ENCODE measurements at places on chromosomes 1 and 21.

DNA sequence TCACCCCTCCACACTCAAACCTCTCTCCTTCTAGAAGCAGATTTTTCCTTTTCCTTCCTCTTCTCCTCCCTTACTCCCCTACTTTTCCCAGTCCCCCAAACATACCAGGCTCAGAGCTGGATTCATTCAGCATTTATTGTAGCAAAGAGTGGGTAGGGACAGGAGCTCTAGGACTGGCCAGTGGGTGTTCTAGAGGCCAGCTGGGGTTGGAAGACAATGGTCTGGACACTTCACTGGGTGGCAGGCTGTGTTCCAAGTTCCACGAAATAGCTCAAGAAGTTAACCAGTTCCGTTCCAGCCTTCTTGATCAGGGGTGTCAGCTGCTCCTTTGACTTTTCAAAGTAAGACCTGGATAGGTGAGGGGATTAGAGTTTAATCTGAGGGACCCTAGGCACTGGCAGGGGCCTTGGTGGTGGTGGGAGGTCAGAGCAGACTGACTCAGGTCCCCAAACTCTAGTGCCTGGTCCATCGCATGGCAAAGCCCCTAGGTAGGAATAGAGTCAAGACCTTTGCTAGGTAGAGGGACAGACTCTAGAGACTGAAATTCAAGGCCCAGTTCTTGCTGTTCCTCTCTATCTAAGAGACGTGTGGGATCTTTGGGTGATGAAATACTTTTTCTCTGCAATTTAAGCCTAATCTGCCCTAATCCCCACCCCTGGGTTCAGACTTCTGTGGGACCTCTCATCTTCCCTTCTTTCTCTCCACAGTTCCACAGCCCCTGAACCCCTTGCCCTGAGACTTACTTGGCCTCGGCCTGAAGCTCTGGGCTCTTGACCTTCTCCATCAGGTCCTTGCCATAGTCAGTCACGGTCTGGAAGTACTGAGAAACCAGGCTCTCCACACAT lies 1.0 kb downstream of the APOA2 start:
- DNase-seq: no peak

- DNase-seq: no peak
These were observed 2.7 kb downstream of the AK4 start for GRCh38 chr1:65150583-65151263.

DNA sequence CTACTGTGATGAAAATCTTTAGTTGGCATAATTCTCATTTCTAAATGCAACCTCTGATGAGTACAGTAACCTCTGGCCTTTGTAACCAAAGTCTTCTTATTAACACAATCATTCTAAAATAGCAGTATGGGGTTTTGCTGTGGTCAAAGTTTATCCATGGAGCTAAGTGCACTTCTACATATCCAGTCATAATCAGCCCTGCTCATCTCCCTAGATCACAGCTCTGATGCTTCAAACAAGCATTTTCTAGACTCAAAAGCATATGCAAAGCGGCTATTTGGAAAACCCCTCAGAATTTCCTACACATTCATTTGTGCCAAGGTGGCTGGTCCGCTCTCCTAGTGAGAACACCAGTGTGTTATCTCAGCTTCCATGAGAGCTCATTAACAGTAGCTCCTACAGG lies 418.6 kb downstream of the MRPL39 start:
- no peak for DNase-seq

DNA sequence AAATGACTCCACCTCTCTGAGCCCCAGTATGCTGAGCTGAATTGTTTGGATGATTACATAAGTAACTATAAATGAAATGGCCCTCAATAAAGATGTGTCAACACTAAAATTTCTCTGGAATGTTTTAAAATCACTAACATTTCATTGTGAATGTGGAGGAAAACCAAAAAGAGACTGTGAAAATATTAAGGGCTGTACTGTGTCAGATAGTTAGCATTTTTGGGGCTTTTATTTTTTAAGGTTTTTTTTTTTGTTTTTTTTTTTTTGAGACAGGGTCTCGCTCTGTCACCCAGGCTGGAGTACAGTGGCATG lies 6.3 kb downstream of the MYOC start:
- DNase-seq: no peak

GRCh38 chr21:14842601-14843000 lies 222.2 kb downstream of the NRIP1 start:
- no peak for DNase-seq

GRCh38 chr1:85465099-85465785 lies at the start of gene DDAH1:
Gene DDAH1, minus strand, starts transcription at chr1:85465159. Its CDS starts 114 bp downstream, at chr1:85465045.
- peak; percentile 79 for DNase-seq

DNA sequence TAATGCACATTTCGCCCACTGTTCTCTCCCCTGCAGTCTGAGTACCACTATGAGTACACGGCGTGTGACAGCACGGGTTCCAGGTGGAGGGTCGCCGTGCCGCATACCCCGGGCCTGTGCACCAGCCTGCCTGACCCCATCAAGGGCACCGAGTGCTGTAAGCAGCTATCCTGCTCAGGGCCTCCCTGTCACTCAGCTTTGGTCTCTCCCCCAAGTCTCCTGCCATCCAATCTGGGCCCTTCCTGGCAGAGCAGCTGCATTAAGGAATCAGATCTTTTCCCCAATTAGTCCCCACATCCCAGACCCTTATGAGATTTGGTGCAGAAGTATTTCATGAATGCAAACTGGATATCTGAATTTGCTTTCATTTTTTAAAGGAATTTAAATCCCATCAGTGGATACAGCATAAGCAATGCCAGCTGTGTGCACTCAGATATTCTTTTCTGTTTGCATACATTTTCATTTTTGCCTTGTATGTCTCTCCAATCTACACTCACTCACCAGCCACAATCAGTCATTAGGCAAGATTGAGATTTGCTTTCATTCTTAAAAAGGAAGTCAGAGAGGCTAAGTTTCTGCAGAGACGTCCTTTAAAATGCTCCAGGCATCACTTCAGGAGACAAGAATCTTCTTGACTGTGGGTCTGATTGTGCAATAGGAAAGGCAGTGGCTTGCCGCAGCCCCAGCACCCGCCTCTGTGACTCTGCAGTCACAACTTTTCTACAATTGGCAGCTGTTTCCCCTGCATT lies 48.1 kb downstream of the ELAPOR1 start:
- no peak for DNase-seq

DNA sequence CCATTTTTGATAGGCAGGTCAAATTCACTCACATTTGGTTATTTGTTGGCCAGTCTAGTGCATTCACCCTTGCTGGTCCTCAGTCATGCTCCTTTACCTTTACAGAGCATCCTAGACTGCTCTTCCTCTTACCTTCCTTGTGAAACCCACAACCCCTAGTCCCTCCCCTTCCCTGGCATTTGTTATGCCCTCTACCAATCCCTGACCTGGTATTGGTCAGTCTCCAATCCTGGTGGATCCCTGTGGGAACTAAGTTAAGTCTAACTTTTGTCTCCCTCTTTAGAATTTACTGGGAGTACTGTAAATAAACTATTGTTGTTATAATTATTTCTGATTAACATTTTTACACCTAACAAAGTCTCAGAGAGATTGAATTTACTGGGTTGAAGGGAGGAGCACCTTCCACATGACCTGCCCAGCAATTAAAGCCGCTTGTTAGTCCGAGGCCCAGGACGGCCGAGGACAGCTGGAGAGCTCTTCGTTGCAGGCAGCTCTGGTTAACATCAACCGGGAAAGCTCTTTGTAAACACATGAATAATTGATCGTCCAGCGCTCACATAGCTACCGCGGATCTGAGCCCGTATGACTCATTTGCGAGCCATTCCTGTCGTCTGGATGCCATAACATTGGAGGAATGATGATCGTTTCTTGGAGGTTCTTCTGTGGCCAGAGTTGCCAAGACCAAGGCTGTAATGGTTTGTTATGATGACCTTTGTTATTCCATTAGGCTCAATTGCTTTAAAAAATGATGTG lies 31.9 kb downstream of the MTARC1 start:
- no peak for DNase-seq

- DNase-seq: no peak
These were observed 98.2 kb upstream of the ERG start for GRCh38 chr21:38596264-38597042.

- no peak for DNase-seq
These were observed 197.3 kb downstream of the MRPL39 start for GRCh38 chr21:25409978-25410377.

- DNase-seq: no peak
These were observed 103.4 kb downstream of the CLEC20A start for GRCh38 chr1:178393370-178393769.

DNA sequence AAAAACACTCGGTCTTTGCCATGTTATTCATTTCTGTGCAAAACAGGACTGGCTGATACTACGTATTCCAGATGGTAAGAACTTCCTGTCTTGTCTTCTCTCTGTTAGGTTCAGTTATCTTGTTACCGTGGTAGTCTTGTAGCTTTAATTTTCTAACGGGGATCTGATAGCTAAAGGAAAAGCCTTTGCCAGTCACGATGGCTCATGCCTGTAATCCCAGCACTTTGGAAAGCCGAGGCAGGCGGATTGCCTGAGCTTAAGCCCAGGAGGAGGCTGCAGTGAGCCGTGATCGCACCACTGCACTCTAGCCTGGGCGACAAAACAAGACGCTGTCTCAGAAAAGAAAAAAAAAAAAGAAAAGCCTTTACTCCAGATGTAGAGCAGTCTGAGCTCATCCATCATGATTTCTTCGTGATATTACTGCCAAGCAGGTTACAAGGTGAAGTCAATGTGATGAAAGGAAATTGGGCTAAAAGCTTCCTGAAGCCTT lies 11.1 kb upstream of the MSTO1 start:
- DNase-seq: no peak

- no peak for DNase-seq
These were observed 8.6 kb downstream of the ST6GALNAC3 start for GRCh38 chr1:76083189-76083588.

DNA sequence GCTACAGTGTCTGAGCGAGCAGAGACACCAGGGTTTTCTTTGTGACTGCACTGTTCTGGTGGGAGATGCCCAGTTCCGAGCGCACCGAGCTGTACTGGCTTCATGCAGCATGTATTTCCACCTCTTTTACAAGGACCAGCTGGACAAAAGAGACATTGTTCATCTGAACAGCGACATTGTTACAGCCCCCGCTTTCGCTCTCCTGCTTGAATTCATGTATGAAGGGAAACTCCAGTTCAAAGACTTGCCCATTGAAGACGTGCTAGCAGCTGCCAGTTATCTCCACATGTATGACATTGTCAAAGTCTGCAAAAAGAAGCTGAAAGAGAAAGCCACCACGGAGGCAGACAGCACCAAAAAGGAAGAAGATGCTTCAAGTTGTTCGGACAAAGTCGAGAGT lies 2.7 kb downstream of the ZBTB18 start:
- DNase-seq: no peak

GRCh38 chr1:180415985-180416633 lies 86.3 kb downstream of the ACBD6 start:
- DNase-seq: no peak

- DNase-seq: no peak
These were observed 5.8 kb upstream of the RERE start for GRCh38 chr1:8823295-8823664.

DNA sequence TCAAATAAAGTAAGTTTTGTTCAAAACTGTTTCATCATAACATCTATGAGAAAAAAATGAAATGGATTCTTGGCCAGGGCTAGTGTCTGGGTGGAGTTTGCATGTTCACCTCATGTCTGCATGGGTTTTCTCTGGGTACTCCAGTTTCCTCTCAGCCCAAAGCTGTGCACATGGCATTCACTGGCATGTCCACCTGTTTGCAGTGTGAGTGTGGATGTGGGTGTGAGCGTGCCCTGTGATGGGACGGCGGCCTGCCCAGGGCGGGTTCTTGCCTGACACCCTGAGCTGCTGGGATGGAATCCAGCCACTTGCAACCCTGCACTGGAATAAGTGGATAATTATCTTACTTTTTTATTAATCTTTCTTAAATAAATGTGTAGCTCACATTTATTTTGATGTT lies 185.5 kb downstream of the RYR2 start:
- no peak for DNase-seq

DNA sequence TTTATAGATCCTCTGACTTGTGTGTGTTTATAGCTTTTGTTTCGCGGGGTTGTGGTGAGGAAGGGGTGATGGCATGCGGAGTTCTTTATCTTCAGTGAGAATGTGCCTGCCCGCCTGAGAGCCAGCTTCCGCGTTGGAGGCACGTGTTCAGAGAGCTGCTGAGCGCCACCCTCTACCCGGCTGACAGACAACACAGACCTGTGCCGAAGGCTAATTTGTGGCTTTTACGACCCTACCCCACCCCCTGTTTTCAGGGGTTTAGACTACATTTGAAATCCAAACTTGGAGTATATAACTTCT lies 14.4 kb upstream of the CD101 start:
- DNase-seq: no peak

DNA sequence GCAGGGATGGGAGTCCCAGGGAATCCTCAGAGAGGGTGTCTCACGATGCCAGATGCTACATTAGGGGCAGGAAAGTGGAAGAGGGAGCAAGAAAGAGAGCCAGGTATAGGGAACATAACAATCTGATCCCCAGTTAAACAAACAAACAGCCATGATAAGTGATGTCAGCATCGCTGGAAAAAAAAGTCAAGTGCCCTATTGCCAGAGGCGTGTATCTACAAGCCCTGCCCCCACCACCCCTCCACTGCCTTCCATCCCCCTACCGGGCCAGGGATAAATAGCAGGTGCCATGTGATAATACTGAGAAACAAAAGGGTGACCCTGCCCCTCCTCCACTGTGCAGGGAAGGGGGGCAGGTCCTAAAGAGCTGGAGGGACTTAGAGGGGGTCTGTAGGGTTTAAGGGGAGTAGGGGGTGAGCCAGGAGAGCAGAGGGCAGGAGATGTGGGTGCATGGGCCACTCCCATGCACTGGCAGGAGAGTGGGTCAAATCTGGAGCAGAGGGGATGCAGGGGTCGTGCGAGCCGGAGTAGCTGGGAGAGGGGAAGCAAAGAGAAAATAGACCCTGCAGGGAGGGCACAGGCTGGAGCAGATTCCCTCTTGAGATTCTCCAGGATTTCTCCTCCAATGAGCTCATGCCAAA lies 3.4 kb downstream of the SLC26A9 start:
- DNase-seq: no peak

GRCh38 chr1:39317111-39317510 lies 112.6 kb downstream of the MACF1 start:
- DNase-seq: no peak

- no peak for DNase-seq
These were observed 49.0 kb downstream of the OMA1 start for GRCh38 chr1:58497499-58497898.

DNA sequence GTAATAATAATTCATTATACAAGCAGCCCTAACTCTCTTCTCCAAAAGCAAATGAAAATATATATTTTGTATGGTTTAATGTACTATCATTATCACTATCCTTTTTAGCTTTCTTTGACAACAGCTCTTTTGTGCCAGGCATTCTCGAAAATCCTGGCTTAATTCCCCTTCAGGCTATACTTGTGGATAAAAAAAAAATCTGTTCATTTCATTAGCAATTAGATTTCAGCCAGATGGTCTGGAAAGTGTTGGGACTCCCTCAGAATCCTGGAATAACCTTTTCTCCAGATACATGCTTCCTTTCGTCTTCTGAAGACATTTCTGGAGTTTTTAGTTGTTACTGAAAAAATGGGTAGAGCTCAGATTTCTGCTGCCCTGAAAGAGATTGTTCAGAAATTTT lies 83.4 kb upstream of the PLPPR4 start:
- no peak for DNase-seq

DNA sequence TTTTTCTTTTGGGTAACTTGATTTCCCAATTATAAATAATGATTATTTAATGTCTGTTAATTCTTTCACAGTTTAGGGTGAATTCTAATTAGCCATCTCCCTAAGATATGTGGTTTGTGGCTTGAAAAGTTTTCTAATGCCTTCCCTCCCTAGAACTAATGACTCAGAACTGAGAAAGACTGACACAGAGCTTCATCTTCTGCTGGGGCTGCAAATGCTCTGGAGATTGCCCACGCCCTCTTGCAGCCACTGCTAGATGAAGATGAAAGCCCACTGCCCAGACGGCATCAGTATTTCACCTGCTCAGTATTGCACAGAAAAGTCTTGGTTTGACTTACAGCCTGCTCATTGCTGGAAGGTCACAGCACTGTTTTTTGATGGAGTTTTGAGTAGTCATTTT lies 101.5 kb downstream of the ST6GALNAC3 start:
- no peak for DNase-seq

All from type B pancreatic cell (in vitro differentiated cells).